ENCODE measurements at places on chromosomes 4 and X.

- peak; percentile 74 for DNase-seq
These were observed 14.5 kb downstream of the SPACA5 start for GRCh38 chrX:48021026-48021900.

DNA sequence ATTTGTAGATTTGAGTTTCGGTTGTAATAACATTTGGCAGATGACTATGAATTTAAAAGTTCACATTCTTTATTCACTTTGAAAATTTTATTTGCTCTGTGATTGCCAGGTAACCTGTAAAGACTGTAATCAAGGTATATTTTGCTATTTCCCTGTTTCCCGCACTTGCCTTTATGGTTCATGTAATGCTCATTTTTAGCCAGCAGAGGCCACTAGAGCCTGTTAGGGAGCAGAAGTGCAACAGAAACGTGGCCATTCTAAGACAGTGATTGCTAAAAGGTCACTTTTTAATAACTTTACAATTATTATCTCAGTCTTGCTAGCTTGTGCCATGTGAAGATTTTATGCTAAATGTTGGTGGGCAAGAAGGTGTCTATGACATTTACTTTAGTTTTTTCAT, 12.4 kb downstream of the YIPF6 start:
- no peak for DNase-seq

DNA sequence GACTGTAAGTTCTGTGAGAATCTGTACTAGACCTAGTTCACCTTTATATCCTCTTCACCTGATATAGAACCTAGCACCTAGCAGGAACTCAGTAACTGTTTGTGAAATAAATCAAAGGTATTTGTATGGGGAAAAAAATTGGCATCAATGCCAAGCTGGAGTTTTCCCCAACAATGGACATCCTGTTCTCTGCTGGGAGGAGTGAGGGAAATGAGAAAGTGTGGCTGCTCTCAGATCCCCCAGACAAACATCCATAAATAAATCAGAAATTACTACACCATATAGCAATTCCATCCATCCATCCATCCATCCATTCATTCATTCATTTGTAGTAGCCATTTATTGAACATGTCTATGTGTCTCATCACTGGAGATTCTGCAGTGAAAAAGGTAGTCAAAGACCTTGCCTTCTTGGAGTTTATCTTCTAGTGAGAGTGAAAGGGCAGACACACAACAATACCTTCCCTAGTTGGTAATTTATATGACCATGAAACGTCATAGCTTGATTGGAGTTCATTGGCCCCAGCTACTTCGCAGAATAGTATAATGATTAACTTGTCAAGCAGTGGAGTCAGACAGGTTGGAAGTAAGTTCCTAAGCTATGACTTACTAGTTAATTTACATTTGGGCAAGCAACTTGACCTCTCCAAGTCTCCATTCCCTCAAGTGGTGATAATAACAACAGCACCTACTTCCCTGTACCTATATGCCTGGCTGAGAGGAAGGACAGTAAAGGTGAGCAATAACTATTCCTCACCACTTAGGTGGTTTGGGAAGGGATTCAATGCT, 98.7 kb upstream of the KIT start:
- no peak for DNase-seq

DNA sequence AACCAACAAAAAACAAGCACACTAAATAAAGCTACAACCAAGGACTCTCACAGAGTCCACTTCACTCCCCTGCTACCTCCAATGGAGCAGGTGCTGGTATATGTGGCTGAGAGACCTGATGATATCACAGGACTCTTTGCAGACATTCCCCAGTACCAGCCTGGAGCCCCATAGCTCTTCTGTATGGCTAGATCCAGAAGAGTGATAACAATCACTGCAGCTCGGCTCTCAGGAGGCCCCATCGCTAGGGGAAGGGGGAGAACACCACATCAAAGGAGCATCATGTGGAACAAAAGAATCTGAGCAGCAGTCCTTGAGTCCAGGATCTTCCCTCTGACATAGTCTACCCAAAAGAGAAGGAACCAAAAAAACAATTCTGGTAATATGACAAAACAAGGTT, 237.1 kb upstream of the TLL1 start:
- no peak for DNase-seq

GRCh38 chr4:112222219-112222955, 9.2 kb upstream of the AP1AR start:
- DNase-seq = no peak

- DNase-seq = no peak
These were observed 18.5 kb upstream of the OPN1LW start for GRCh38 chrX:154125391-154126040.

DNA sequence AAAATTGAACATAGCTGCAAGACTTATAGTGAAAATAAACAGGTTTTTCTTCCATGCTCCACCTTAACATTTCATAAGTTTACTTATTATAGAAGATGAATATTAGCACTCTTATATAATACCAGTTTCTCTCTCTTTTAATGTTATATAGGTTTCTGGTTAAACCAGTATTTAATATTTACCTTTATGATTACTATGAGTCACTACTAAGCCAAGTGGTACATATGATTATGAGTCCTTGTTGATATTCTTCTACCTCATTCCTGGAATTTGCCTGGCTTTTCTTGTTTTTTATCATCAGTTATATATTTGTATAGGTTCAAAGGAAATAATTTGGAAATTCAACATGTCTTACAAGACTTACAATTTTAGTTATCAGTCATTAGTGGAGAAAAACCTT, 89.9 kb upstream of the MAOA start:
- no peak for DNase-seq

GRCh38 chr4:100093091-100093866, 97.0 kb downstream of the DDIT4L start:
- DNase-seq = peak; percentile 43

- DNase-seq = no peak
These were observed 668.1 kb upstream of the CPEB2 start for GRCh38 chr4:14334166-14334565.

DNA sequence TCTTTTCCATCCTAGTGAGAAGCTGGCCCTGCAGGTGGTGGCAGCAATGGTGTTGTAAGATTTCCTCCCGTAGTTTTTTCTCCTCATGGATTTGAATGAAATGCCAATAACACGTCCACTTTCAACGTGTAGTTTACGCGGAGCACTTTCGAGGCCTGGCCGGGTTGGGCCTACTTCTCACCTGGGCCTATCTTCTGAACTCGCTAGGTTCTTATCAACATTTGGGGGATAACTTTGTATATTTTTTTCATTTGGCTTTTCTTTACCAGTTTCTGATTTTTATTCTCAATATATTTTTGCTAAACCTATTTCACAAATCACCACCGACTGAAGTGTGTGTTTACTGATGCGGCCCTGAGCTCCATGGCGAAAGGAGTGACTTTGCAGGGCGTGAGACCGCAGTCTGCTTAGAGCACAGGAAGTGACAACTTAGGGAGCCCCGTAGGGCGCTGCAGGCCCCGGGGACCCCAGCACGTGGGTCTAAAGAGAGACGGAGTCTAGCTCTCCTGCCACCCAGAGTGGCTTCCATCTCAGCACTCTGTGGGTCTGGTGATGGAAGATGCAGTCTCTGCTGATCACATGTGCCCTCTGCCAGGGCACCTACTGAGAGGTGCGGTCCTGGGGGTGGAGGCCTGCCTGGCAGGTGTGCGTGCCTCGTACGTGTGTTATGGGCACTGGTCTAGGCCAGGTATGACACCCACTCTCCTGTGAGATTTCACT, 29.1 kb downstream of the NELFA start:
- DNase-seq = no peak

DNA sequence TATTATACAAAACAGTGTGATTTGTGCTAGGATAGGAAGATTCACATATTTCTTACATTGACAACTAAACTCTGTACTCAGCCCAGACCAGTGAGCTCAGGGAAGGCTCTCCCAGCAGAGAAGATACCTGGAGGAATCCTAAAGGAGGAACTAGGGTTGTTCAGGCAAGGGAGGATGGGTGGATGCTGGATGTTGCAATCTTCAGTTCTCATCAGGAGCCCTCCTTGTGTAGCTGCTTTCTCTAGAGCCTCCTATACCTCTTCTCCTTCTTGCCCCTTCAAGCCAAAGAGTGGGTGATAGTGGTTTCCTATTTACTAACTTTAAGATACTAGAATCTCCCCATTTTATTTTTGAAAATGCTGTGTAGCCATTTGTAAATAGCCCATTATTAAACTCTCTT, 117.3 kb downstream of the NKX6-1 start:
- DNase-seq = no peak

DNA sequence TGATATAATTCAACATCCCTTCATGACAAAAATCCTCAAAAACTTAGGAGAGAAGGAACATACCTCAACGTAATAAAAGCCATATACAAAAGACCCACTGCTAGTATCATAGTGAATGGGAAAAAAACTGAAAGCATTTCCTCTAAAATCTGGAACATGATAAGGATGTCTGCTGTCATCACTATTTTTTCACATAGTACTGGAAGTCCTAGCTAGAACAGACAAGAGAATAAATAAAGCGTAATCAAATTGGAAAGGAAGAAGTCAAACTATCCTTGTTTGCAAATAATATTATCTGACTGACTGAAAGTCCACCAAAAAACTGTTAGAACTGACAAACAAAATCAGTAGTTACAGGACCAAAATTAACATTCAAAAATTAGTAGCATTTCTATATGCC, 985.4 kb upstream of the AGA start:
- DNase-seq = no peak

- DNase-seq = no peak
These were observed 176.9 kb upstream of the GK2 start for GRCh38 chr4:79584902-79585301.

DNA sequence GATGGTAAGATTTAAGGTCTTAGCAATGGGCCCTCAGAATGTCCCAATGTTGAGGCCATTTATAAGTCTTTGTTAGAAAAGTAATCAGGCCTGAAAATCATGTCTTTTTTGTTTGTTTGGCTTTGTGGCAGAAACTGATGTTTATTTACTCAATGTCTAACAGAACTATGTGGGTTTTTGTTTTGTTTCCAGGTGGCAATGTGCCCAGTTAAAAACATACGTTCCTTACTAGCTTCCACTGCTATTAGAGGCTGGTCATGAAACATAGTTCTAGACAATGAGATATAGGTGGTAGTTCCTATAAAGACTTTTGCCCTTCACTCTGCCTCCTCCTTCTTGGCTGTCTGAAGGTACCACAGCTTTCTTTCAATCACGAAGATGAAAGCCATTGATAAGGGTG, 108.8 kb downstream of the C4orf51 start:
- DNase-seq = no peak

DNA sequence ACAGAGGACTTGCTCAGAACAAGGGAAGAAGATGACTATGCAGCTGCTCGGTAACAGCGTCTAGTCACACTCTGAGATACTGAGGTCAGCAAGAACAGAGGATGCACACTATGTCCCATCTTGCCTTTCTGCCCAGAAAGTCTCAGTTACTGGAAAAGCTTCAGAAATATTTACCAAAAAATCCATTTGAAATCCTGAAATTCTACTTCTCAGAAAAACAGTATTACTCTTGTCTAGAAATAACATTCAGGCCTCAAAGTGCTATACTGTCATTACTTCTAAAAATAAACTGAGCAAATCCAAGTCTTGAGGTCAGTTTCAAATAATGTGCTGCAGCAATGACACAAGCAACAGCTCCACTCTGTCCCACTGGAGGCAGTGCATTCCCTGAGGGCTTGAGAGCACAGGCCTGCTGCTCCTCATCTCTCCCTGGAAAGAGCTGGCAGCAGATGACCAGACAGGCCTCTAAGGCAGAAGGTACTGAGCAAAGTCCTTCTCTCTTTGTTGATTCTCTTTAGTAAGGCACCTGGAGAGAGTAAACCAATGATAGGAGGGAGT, 76.9 kb downstream of the CAMK2D start:
- DNase-seq = no peak

- no peak for DNase-seq
These were observed 71.5 kb downstream of the IRF2 start for GRCh38 chr4:184402740-184403383.

GRCh38 chr4:40586034-40586433, 43.6 kb downstream of the RBM47 start:
- no peak for DNase-seq

DNA sequence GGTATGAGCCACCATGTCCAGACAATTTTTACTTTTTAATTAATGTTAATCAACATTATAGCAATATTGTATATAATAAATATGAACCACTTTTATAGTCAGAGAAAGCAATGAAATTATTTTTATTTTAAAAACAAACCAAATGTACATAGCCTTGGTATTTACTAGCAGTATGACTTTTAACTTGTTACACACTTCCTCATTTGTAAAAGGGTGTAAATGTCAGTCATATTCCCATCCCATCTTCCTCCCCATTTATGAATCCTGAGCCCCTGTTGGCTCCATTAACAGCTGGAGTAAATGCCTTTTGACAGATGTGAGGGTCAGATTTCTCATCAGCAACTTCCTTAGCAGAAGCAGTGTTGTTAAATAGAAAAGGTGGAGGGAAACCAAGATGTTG, 179.6 kb upstream of the SPRY1 start:
- no peak for DNase-seq

- no peak for DNase-seq
These were observed 24.4 kb downstream of the LCORL start for GRCh38 chr4:17997129-17997528.

DNA sequence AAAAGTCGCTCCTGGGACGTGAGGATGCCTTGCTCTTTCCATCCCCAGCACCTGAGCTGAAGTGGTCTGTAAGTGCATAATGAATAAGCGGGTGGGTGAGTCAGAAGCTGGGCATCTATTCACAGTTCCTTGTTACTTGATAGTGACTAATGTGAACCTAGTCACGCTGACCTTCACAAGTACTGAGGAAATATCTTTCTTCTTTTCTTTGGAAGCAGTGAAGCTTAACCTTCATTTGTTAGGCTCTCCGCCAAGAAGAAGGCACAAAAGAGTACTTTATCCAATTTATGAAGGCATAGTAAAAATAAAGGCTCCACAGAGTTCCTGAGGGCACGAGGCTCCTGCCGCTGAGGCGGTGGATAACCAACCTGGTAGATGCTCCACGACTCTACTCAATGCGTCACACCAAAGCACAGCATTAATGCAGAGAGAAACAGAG, 475.7 kb upstream of the SLIT2 start:
- no peak for DNase-seq

GRCh38 chr4:122739174-122739573, 6.7 kb downstream of the BBS12 start:
- peak; percentile 68 for DNase-seq

GRCh38 chrX:24282381-24283126, 31.3 kb downstream of the SUPT20HL2 start:
- DNase-seq = no peak

DNA sequence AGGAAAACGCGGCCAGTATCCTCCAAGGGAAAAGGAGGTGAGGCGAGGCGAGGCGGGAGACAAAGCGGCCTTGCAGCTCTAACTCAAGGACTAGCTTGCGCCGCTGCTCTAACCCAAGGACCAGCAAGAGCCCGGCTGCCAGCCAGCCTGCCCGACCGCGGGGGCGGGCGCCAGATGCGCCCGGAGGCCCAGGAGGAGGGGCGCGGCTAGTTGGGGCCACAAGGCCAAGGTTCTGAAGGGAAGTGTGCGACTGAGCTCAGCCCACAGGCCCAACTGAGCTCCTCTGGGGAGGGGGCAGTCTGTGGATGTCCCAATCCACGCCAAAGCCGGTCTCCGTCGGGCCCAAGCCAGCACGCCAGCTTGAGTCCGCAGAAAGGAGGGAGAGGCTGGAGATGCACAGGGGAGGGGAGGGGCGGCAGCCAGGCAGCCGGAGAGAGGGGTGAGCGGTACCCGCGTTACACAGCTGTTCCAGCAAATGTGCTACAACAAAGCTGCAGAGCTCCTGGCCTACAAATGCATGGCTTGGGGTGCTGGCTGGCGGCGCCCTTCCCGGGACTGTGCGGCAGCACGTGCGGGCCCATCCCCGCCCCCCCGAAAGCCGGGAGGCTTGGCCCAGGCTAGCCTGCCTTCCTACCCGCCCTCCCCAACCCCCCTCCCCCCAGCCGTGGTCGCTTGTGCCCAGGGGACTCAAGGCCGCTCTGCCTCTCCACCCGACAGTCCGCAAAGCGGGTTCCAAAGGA, 637 bp downstream of the AMER1 start:
- no peak for DNase-seq

Measured in fibroblast of skin of left biceps (primary cell).